Effector CD8-positive, alpha-beta T cell (primary cell): ENCODE measurements at places on chromosomes 2 and 18.

GRCh38 chr2:60353406-60353800, 200.1 kb downstream of the BCL11A start:
- DNase-seq, result no peak

GRCh38 chr2:223918671-223919134, 26.4 kb downstream of the WDFY1 start:
- DNase-seq, result no peak

DNA sequence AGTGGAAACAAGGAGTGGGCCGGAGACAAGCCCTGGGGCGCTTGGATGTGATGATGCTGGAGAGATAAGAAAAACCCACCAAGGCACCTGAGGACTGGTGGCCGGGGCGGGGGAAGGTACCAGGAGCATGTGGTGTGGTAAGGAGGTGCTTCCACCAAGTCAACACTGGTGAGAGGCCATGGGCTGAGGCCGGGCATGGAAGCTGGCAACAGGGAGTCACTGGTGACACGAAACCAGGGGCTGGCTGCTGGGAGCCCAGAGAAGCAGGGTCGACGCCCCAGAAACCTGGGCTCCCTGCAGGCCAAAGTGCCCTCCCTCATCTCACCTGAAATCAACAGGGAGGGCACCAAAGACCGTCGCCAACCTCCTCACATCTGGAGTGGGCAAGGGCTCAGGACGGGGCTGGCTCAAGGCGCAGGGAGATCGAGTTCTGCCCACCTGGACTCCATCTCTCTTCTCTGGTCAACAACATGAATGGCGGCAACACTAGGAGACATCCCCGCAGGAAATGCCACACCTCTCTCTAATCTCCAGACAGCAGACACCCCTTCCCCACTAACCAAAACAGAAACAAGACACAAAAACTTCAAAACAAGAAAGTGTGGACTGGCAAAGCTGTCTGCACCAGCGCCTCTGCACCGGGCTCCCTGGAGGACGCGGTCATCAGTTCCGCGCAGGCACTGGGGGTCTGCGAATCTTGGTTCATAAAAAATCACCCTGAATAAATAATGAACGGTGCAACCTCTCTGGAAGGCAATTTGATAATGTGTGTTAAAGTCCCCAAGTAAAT, 185.5 kb downstream of the HDAC4 start:
- DNase-seq, result no peak

GRCh38 chr2:106025796-106026195, 168.3 kb downstream of the UXS1 start:
- no peak for DNase-seq

GRCh38 chr18:59764281-59764680, 67.1 kb upstream of the CCBE1 start:
- DNase-seq, result no peak

- DNase-seq, result no peak
Measured at GRCh38 chr2:24958411-24958935, 13.3 kb downstream of the DNAJC27 start.

DNA sequence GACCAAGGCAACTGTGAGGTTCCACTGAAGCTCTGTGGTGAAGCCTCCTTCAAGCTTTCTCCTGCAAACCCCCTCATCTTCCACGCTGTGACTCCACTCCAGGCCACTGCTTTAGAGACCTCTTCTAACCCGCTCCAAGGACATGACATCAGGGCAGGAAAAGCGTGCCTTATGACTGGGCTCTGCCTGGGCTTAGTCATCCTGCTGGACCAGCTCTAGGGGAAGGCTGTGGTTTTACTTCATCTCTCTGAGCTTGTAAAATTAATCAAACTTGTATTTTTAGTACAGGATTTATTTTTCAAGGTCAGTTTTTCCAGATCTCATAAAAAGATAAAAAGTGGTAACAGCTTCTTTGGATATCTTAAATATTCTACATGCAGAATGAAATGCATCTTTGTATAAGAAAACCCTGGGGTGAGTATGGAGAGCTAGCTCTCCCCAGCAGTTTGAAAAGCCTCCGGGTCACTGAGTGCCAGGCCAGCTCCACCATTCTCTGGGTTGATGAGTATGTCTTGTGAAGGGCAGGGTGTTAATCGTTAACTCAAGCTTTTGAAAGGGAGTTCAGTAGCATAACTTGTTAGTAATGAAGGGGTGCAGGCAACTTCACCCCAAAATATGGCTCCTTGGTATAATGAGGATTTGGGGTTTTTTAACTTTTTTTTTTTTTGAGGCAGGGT, 33.1 kb upstream of the YPEL5 start:
- no peak for DNase-seq

GRCh38 chr2:20506201-20506685, 59.4 kb downstream of the RHOB start:
- DNase-seq, result no peak

- no peak for DNase-seq
Measured at GRCh38 chr18:31424383-31424988, 23.1 kb upstream of the DSG3 start.

DNA sequence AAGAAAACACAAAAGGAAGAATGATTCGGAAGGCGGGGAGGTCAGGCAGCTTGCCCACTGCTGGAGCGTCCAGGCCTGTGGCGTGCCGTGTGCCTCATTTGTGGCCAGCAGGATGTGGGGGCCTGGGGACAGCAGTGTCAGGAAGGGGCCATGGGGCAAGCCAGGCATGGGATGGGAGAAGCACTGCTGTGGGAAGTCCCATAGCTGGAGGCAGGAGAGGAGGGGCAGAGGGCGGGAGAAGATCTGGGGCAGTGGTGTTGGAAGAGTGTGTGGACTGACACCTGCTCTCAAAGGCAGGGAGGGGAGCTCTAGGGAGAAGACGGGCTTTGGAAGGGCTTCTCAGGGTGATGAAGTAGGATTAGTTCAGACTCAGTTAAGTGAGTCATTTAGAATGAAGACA, 133.7 kb downstream of the ACOXL start:
- DNase-seq, result no peak

GRCh38 chr18:36066686-36067054, 689 bp downstream of the RPRD1A start:
- DNase-seq, result no peak

DNA sequence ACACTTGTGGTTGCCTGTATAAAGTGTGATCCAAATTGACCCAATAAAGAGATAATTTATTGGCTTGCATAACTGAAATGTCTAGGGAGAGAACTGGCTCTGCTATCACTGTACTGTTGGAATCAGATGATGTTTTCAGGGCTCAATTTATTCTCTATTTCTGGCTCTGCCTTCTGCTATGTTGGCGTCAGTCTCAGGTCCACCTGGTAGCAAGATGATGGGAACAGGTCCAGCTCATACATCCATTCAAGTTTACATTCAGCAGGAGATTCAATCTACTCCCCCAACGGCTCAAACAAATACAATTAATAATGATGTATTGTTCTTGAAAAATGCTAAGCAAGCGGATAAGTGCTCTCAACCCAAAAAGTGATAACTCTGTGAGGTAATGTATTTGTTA, 297.7 kb upstream of the SYT4 start:
- no peak for DNase-seq

DNA sequence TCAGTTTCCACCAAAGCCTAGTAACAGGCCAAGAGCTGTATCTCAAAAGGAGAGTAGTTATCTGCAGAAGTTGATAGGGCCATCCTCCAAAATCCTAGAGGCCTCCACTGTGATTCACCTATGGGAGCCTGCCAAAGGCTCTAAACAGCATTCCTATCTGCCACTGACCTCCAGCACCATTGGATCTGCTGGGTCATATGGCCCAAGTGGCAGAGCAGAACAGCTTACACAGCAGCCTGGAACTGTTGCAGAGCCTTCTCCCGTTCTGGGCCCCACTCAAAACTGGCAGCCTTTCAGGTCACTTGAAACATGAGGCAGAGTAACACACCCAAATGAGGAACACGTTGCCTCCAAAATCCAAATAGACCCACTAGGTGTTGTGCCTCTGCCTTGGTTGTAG, 345.2 kb upstream of the RND3 start:
- DNase-seq, result no peak

DNA sequence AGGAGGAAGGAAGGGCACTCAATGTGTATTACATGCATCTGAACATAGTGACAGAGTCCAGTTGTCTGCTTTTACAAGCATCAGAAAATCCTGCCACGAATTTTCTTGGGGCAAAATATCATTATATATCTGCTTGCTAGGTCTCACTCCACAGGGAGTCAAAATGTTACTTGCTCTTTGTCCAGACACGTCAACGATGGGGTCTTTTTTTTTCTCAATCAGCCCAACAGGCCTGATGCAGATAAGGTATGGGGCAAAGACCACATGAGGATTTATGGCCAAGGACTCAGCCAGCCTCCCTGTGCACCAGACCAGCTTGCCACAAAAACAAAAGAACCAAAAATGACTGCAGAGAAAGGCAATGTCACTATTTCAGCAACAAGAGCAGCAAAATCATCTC, 323.4 kb upstream of the PKDCC start:
- no peak for DNase-seq

DNA sequence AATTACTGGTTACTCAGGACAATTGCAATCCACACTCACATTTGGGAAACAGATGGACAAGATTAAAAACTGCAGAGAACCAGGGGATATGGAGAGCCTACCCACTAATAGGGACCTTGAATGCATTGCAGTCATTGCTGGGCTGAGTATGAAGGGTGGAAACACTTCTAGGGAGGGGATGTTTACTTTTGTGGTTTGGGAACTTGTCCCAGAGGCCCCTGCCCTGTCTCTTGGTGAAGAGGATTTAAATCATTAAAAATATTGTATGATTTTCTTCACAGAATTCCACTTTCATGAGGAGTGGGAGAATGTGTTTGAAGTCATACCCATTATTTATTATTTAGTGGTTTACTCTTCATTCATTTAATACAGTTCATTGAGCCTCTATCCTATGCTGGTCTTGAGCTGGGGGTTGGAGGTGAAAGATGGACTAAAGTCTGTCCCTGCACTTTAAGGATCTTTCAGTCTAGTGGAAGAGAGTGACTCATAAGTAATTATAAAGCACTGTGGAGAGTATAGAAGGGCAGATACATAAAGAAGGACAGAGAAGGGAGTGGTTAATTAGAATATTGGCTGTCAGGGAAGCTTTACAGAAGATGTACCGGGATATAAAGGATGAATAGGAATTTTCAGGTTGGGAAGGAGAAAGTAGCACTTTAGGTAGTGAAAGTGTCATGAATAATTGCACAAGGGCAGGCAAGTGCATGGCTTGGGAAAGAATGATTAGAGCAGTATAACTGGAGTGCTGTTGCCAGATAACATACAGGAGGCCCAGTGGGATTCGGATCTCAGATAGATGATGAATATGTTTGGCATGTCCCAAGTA, 313.4 kb downstream of the LPIN1 start:
- DNase-seq, result no peak

DNA sequence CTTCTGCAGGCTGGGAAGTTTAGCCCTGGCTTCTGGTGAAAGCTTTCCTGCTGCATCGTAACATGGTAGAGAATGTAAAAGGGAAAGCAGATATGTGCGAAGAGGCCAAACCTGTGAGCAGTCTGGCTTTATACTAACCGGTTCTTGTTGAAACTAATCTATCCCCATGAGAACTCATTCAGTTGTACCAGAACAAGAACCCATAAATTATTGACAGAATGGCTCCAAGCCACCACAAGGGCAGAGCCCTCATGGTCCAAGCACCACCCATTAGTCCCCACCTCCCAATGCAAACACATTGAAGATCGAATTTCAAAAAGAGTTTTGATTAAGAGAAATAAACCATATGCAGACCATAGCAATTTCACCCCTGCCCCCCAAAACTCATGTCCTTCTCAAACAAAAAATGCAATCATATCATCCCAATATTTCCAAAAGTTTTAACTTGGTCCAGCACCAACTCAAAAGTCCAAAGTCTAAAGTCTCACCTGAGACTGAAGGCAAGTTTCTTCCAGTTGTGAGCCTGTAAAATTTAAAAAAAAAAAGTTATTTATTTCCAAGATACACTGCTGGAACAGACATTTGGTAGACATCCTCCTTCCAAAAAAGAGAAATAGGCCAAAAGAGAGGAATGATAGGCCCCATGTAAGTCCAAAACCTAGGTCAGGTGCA, 318.9 kb downstream of the CNTNAP5 start:
- DNase-seq, result no peak

GRCh38 chr18:53941601-53942338, 282.7 kb downstream of the MBD2 start:
- DNase-seq, result no peak

- DNase-seq, result no peak
Measured at GRCh38 chr2:208820014-208820688, 413.6 kb downstream of the PTH2R start.

DNA sequence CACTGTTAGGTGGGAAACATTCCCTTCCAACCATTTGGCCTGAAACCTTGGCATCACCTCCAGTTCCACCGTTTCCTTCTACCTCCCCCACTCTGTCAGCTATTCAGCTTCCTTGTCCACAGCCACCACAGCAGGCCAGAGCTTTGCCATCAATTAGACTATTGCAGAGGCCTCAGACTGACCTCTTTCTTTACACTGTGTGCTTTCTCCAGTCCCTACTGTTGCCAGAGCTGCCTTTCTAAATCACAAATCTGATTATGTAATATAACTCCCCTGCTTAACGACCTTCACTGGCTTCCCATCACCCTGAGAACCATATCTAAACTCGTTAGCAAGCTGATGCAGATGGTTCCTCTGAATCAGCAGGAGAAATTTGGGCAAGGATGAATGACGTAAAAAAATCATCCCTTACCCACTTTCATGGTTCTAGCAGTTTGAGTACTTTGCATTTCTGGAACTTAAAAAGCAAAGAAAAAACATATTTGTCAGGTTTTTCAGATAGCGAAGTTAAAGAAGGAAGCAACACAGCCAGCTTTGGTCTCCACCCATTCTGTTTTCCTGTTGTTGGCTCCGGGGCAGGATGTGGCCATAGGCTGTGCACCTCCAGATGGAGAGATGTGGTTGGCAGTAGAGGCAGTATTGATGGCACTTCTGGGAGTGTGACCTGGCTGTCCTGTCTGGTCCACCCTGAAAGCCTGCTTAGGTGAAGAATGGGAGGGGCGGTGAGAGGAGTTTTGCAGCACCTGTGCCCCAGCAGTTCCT, 422.1 kb downstream of the PARD3B start:
- peak; percentile 3 for DNase-seq

GRCh38 chr2:207408086-207408794, 121.5 kb upstream of the CREB1 start:
- DNase-seq, result no peak
